ENCODE measurements at places on chromosomes 11 and 22.

GRCh38 chr11:43404406-43404805 is 45.7 kb downstream of the TTC17 start:
- DNase-seq = no peak

- DNase-seq = no peak
Measured at GRCh38 chr11:83656796-83657330, 370.7 kb upstream of the CCDC90B start.

GRCh38 chr11:105142167-105142566 is 2.6 kb upstream of the CARD18 start:
- no peak for DNase-seq

- DNase-seq = no peak
Measured at GRCh38 chr11:119421351-119421750, 1.6 kb downstream of the THY1 start.

DNA sequence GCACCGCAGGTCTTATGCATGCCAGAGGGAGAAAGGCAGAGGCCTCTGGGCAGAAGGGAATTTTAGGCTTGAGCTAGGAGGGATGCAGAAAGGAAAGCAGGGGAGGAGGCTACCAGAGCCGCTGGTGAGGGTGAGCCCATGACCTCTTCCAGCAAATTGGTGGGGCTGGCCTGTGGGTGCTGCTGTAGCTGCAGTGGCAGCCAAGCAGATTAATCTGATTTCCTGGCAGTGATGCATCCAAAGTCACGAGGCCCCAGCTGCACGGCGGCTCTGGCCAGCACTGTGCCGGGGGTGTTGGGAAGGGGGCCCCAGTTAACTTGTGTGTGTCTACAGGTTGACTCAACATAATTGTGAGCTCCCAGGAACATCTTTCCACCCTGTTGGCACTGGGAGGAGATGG is 41.4 kb upstream of the B3GAT1 start:
- no peak for DNase-seq

DNA sequence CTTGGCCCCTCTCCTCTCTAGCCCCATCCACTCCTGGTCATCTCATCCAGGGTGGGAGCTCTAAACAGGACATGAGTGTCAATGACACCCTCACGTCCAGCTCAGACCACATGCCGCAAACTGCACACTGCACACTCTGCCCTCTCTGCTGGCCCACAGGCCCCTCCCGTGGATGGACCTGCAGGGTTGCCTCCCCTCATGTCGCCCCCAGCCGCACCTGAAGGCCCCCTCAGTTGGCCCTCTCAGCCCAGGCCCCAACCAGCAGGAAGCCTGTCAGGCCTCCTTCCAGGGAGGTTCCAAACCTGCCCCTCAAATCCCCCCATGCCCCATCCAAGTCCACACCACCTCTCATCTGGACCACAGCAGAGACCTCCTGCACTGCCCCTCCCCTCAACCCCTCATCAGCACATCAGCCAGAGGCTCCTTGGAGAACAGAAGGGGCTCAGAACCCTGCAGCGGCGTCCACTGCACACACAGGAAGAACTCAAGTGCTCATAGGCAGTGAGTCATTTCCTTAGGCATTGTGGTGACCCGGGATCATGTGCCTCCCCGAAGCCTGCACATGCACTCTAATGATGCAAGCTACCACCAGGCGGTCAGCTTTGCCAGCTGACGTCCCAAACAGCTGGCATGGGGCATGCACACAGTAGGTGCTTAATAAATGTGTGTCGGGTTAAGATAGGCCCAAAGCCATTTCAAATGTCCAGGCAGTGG is 12.9 kb upstream of the CDKN1C start:
- peak; percentile 84 for DNase-seq

GRCh38 chr11:125257190-125257579 is 92.6 kb downstream of the PKNOX2 start:
- no peak for DNase-seq

GRCh38 chr11:10294290-10294953 is 403 bp upstream of the SBF2 start:
- peak; percentile 93 for DNase-seq

DNA sequence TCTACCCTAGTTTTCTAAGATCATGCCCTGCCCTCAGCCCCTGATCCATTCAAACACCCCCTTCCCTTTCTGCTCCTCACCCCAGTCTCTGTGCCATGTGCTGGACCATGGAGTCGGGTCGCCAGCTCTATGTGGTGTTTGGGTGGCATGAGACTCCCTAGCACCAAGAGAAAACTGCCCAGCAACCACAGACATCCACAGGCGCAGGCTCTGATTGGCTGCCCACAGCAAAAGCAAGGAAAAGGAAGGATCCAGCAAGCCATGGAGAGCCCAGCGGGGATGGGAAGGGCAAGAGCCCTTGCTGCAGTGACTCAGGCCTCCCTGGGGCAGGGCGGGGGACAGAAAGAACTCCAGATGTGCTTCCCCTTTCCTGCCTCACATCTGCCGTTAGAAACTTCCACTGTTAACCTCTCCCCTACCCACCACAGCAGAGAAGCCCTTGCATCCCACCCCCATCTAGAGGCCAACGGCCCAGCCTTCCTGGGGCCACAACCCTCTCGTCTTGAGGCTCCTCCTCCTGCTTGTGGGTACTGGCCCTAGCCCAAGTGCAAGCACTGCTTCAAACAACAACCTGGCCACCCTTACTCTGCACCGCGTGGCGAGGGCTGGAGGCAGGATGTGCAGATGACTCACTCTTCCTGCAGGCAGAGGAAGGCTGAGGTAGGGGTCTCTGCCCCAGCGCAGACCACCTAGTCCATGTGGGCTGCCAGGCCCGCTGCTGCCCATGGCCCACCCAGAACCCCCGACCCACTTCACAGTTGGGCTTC is 9.7 kb upstream of the AHNAK start:
- DNase-seq = peak; percentile 89

GRCh38 chr11:118527109-118527508 is at the start of gene TTC36:
Gene TTC36, plus strand, starts transcription at chr11:118527474. Its CDS starts 21 bp downstream, at chr11:118527495.
- no peak for DNase-seq

- DNase-seq = no peak
Measured at GRCh38 chr11:1102221-1102971, 27.7 kb downstream of the MUC2 start.

- DNase-seq = no peak
Measured at GRCh38 chr11:86440843-86441242, 66.2 kb downstream of the CCDC81 start.

DNA sequence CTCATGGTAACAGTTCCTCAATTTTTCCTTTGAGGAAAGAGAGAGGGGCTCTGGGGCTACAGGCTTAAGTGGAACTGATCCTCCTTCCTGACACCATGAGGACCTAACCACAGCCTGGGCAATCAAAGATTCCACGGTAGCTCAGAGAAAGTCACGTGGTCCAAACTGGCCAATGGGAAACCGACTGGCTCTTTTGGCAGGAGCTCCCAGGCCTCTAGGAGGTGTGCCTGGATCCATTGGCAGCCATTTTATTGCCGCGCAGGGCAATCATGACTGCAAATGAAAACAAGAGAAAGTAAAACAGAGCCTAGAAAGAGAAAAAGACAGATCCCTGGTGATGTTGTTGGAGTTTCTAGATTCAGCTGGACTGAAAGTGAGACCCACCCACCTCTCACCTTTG is 27.3 kb upstream of the ASPHD2 start:
- DNase-seq = no peak

GRCh38 chr22:36881504-36882245 is 20.9 kb downstream of the NCF4 start:
- DNase-seq = peak; percentile 73

GRCh38 chr11:9090488-9091043 is 833 bp downstream of the SCUBE2 start:
- DNase-seq = no peak

DNA sequence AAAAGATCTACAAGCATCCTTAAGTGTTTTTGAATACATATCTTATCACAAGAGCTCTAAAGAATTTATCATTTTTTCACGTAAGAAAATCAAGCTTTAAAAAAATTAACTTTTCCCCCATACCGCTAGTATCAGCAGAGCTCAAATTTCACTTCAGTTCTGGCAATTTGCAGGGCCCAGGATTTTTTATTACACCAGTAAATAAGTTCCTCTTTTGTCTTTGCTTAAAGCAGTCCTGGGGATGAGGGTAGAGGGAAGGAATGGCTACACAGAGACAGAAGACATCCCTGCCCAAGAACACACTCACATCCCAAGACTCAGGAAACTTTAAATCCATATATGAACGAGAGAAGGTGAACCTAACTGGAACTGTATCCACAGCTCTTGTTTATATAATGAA is 22.6 kb upstream of the SORL1 start:
- no peak for DNase-seq

GRCh38 chr11:60910281-60910687 is 3.7 kb upstream of the TMEM109 start:
- DNase-seq = peak; percentile 56

DNA sequence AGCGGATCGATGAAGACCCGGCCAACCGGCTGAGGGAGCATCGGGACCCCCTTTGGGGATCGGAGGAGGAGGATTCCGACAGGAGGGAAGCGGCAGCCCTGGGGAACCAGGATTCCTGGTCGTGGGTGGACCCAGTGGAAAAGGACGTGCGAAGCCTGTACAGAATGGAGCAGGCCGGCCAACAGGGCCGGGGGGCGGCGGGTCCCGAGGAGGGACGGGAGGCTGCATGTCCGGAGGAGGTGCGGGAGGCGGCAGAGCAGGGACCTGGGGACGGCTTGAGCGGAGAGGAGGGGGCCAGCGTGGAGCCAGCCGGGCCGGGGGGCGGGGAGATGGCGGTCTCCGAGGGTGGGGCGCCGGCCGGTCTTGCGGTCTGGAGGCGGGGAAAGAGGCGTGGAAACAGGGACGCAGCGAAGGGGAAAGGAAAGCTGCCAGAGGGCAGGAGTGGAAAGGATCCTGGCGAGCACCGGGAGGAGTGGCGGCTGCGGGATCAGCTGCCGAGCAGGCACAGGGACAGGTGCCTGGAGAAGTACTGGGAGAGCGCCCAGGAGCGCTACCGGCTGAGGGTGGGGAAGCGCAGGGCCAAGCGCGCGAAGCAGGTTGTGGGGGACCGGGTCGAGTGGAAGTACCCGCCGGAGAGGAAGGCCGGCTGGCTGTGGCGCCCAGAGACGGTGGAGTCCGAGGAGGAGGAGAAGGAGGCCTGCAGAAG is at the start of gene ANO5:
TSS of gene ANO5 (plus strand) at position 444 of the 706 bp plus-strand sequence. CDS start 408 bp downstream, outside the sequence.
- no peak for DNase-seq

DNA sequence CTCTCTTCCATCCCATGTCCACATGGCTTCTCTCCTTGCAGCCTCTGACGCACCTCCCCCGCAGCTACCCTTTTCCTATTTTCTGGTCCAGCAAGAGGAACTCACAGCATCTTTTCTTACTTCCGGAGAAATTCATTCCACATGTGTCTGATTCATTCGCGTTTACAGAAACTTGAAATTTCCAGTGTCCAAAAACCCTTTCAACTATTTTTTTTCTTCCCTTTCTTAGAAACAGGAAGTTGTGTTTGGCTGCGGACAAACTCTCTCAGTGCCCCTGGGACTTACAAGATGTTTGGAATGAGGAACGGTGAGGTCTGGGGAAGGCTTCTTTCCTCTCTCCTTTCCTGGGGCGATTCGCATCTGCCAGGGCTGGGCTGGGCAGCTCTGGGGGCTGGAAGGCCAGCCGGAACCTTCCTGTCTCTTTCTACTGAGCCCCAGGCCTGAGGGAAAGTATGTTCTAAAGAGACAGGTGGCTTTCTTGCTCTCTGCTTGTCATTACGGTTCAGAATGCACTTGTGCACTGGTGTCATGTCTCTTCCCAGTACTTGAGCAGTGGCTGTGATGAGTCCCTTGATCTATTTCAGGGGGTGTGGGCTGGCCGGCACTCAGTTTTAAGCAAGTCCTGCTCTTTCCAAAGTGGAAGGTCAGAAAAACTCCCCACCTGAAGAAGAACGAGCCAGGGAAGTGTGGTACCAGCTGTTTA is 27.5 kb downstream of the ADAMTS8 start:
- peak; percentile 72 for DNase-seq

- DNase-seq = no peak
Measured at GRCh38 chr22:30219049-30219654, 27.4 kb downstream of the LIF start.

DNA sequence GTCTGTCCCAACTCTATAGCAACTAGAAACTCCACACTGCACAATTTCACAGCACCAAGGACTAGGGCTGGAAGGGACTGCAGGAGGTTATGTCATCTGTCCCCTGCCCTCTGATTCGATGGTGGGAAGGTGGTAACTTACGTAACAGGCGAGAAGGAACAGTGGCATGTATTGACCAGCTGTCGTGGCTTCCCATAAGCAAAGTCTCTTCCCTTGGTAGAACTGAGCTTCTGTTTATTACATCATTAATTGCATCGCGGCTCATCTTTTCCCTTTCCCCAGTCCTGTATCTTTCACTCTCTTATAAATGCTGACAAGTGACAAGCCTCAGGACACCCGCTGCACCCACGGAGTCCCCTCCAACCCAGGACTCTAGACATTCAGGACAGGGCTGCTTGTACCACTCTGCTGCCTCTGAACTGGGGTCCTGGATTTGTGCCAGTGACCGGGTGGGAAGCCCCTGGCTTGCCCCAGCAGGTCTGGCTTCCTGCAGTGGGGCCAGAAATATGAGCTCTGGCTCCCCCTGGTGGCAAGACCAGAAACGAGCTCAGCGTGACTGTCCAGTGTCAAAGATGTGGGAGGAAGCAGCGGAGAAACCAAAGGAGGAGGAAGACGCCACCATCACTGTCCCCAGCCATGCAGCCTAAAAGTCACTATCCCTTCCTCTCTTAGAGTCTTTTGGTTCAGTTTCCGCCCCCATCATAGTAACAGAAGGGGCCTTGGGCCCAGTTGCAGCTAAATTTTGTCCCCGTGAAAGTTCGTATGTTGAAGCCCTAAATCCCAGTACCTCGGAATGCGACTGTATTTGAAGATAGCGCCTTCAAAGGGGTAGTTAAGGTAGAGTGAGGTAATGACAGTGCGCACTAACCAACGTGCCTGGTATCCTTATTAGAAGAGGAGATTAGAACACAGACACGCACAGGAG is 84.5 kb downstream of the ISX start:
- DNase-seq = peak; percentile 66

- DNase-seq = no peak
Measured at GRCh38 chr22:47406896-47407295, 644.4 kb downstream of the TBC1D22A start.

DNA sequence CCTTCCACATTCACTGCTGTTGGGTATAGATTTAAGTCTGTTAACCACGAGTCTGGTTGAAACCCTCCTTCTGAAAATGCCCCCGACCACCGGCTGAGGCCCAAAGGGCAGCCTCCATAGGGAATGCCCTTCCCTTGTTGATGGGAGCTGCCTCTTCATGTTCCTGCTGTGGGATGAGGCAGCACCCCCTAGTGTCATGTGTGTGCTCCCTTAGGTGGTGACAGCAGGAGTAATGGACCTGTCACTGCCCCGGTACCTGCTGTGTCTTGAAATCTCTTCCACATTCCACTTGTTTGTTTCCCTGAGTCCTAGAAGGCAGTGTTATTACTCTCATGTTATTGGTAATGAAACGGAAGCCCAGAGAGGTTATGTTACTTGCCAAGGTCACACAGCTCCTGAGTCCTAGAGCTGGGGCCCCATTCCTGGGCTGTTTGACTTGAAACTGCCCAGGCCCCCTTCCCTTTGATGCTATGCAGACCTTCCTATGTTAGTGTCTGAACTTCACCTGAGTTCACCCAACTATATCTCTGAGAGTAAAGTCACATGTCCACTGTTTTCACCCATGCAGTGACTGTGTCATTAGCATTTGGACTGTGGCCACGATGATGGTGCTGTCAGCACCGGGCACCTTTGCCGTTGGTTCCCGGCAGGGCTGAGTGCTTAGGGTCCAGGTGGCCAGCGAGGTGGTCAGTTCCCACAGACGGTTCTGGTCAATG is 234.3 kb downstream of the TBC1D22A start:
- DNase-seq = no peak
